ENCODE measurements at places on chromosomes 11 and 22. TPM values are rescaled to one million over a fixed set of nuclear protein-coding genes. Genes with fewer than 3 reads are reported as not detected.

Gene SUSD2
- 2.1 TPM for total RNA-seq

DNA sequence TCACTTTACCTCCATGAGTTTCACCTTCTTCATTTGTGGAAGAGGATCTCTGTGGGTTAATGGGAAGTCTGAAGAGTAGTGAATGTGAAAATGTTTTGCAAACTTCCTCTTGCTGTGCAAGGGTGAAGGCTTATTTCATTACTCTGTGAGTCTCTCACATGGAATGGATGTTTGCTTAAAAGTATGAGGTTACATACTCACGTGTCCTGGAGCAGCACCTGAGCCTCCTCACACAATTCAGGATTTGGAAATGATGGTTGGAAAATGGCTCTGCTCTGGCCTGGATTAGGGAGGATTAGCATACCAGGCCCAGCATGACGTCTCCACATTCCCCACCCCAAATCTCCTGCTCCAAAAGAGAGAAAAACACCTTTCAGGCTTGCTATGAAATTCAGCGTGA is 4.8 kb downstream of the GRAMD1B start:
- DNase-seq: peak; percentile 53

Gene OR5P2
- 1.3 TPM for total RNA-seq

DNA sequence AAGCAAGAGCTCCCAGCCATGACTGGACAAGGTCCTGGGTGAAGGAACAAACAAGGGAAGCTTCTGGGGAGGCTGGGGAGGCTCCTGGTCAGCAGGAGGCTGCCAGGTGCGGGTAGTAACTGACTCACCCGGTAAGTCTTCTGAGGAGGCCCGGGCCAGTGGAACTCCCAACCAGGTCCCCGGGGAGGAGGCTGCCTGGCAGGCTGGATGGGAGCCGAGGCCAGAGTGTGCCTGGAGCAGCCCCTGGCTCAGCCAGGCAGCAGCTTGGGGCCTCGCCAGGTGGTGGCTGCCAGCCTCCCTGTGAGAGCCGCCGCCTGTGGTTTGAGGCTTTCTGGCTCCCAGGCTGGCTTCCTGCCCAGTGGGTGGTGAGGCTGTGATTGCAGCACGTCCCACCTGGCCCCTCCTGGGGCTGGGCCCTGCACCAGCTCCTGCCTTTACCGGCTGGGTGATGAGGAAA is 46.2 kb downstream of the IGF2 start:
- no peak for DNase-seq

- no peak for DNase-seq
Observed at GRCh38 chr11:19844806-19845205, 132.2 kb downstream of the NAV2 start.

DNA sequence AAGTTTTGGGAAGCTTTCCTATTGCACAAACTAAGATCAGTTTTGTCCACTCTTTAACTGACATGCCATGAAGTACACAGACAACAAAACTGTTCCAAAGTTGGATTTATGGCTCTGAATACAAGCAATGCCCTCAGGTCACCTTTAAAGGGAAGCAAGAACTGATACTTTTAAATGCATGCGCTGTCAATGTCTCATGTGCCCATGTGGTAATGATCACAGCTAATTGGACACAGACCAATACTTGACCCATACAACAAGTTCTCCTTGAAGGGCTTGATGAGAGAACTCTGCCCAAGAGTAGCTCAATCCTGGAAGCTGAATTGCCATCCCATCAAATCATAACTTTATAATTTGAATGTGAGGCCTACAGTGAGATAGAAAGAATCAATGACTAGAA is 624.9 kb downstream of the ETS1 start:
- DNase-seq: no peak

DNA sequence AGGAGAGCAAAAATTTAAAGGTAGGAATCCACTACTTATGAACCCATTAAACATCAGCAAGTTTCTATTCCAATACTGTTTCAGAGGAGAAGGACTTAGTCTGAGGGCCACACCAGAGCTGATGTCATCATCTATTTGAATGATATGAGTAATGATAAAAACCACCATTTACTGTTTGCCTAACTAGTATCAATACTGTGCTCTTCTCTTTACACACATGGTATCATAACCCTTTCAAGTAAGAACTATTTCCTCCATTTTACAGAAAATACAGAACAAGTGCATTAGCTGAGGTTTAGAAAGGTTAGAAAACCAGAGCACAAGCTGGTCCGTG is 651.3 kb upstream of the KIRREL3 start:
- no peak for DNase-seq

Data from GM23338 (cell line).